ENCODE measurements at places on chromosomes 3 and 15.
A peak's percentile ranks its signal among the peaks of the same experiment; 100 is the strongest.

DNA sequence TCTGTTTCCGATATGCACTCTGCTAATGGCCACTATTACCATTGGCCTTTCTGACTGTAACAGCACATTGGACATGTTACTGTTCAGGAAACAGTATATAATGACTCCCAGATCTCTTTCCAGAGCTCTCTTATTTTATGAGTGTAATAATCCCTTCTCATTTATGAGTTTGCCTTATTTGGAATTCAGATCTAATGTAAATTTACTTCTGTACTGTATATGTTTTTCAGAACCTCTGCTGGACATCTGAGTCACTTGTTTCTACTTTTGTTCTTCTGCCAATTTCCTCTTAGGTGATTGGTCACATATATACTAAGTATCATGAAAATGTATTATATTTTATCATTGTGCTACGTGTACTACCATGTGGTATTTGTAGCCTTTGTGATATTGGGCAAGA lies 30.5 kb downstream of the RSRC1 start:
- no peak for DNase-seq

GRCh38 chr15:37824717-37825382 lies 109.6 kb upstream of the TMCO5A start:
- DNase-seq: peak; percentile 90

- no peak for DNase-seq
These were observed 152.4 kb downstream of the APBA2 start for GRCh38 chr15:29037997-29038705.

DNA sequence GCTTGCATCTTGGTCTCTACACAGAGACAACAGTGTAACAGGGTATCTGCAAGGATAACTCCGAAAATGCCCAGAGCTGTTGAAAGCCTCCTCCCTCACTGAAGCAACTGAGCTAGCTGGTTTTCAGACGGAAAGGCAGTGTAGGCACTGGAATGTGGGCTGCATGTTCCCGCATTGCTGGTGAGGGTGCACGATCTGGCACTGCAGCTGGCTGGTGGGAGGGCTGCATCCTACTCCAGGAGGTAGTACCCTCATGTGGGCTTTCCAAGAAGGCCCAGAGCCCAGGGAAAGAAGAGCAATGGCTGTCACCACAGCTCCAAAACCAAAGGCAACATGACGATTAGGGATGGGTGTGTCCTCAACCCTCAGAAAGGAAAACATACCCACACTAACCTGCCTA lies 28.7 kb upstream of the RPS17 start:
- no peak for DNase-seq

- DNase-seq: no peak
These were observed 49.7 kb upstream of the LMOD3 start for GRCh38 chr3:69172058-69172457.

DNA sequence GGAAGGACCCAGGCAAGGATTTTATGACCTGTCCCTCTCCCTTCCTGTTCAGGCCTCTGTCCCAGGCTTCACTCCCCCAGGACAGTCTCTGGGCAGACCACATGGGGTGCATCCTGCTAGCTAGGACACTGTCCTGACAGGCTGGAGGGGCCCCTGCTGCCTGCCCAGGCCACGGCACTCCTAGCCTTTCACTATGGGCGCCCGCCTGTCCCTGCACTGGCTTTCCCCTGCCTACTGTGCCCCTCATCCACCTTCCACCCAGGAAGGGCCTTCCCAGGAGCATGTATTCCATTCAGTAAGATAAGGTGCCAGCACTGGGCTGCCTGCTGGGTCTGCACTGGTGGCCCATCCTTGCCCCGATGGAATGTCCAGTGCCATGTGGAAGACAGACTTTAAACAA lies 145.3 kb downstream of the DNAJB8 start:
- no peak for DNase-seq

DNA sequence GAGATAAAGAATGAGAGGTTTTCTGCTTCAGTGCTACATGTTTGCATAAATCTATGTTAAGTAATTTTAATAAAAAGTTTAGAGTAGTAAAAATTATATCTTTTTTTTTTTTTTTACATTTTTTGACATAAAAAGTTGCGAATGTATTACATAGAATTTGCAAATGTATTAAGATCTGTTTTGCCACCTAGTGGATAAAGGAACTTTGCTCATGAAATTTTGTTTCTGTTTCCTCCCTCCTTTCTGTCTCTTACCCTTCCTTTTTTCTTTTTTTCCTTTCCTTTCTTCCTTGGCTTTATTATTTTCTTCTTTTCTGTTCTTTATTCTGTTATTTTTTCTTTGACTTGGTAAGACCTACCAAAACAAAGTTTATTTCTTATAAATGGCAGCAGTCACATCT lies 58.5 kb upstream of the UTS2B start:
- no peak for DNase-seq

- DNase-seq: no peak
These were observed 30.9 kb upstream of the TLE3 start for GRCh38 chr15:70128414-70129140.

GRCh38 chr3:12591997-12592715 lies 35.3 kb downstream of the MKRN2 start:
- no peak for DNase-seq
